Stimulated activated CD8-positive, alpha-beta memory T cell treated with anti-CD3 and anti-CD28 coated beads, Interleukin-2, amount 100 ng/mL, for 1 hour (primary cell): ENCODE measurements at places on chromosomes 11 and 22.
A peak's percentile ranks its signal among the peaks of the same experiment; 100 is the strongest.

DNA sequence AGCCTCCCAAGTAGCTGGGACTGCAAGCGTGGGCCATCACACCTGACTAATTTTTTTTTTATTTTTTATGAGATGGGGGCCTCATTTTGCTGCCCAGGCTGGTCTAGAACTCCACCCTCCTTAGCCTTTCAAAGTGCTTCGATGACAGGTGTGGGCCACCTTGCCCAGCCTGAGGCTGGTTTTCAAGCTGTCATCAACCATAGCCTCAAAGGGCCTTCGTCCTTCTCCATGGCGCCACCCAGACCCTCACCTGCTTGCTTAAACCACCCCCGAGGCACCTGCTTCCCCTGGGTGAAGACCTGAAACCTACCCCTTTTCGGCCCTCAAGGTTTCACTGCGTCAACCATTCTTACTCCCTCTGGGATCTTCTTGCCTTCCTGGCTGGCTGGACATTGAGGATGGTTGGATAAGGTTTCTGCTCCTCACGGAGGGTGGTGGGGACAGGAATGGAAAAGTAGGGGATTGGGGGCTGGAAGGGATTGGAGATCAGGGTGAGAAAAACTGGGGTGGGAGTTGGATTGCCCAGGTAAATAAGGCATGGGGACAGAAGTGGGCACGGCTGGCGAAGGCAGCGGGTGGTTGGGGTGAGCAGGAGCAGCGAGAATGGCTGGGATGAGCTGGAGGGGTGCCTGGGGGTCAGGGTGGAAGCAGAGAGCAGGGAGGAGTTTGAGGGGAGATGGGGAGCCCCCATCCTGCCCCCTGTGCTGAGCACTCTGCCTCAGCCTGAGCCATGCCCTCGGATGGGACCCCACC lies 2.8 kb upstream of the ACR start:
- no peak for DNase-seq

- no peak for DNase-seq
These were observed 5.2 kb upstream of the GCAT start for GRCh38 chr22:37802310-37803194.

GRCh38 chr11:106249617-106250239 lies 172.3 kb downstream of the AASDHPPT start:
- no peak for DNase-seq

- peak; percentile 39 for DNase-seq
These were observed 104.7 kb downstream of the KIAA1671 start for GRCh38 chr22:25057013-25057881.
